IMR-90 (cell line): ENCODE measurements at places on chromosomes 4 and X. TPM values are rescaled to one million over a fixed set of nuclear protein-coding genes. Genes with fewer than 3 reads are reported as not detected.
A peak's percentile ranks its signal among the peaks of the same experiment; 100 is the strongest.

- DNase-seq = peak; percentile 93
These were observed 53.8 kb upstream of the TBC1D14 start for GRCh38 chr4:6855692-6856297.

Gene APEX2
- total RNA-seq = 3.4 and 4.2 TPM in 2 replicates

GRCh38 chrX:69027181-69028005 is 137.9 kb downstream of the PJA1 start:
- peak; percentile 93 for DNase-seq

DNA sequence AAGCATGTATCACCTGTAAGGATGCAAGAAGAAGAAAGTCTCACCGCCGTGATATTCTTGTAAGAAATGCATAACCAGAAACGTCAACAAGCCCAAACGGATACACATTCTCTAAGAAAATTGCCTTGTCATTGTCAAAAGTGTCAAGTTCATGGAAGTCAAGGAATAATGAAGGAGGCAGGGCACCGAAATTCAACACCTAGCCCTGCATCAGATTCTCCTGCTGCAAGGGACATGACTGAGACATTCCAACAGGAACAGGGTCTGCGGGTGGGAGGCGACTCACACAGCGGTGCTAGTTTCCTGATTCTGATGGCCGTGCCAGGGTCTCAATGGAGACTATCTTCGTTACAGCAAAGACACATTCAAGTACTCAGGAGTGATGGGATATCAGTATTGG is 26.7 kb downstream of the IRF2 start:
- DNase-seq = no peak

Gene CDS1
- under 0.01 TPM in 1 of 2 replicates, not detected in the other for total RNA-seq

Gene SSX1
- not detected in 2 replicates for total RNA-seq

GRCh38 chr4:16439768-16440167 is 213.5 kb upstream of the TAPT1 start:
- DNase-seq = no peak

- DNase-seq = no peak
These were observed 105.0 kb downstream of the HNRNPD start for GRCh38 chr4:82268826-82269193.

Gene PDE5A
- total RNA-seq = 567 and 770 TPM in 2 replicates

GRCh38 chrX:8455557-8455956 is 9.1 kb upstream of the VCX3B start:
- no peak for DNase-seq

- peak; percentile 82 for DNase-seq
These were observed 96.5 kb upstream of the ESX1 start for GRCh38 chrX:104351173-104351769.

DNA sequence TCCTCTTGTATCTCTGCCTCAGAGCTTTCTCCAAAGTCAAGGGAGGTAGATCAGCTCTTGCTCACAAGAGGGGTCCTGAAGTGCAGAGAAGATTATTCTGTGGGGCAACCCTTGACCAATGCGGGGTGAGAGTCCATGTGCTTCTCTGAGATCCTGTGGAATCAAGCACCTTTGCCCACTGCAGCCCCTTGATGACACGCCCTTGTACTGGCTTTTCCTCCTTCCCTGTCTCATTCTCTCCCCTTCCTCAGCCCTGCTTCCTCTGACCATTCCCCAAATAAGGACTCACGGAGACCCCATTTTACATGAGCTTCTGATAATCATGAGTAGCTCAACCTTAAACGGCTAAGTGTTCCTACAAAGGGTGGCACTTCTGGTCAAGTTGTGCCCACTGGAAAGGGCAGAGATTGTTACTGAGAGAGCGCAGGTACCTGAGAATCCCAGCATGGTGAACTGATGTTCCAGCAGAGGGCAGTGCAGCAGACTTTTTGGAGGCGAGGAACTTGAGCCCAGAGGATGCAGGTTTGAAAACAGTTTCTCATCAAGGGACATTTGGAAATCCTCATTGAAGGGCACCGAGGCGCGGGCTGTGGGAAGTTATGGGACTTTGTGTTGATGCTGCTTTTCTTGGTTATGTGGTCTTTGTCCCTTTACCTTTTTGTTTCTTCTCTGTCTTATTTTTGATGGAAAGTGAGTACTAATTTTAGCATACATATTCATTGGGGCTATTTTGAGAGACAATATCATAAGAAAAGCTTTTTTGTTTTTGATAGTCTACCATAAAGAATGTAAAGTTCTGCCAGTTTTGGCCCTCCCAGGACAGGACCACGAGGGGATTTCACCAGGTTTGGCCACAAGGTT is 201.3 kb downstream of the RBM46 start:
- DNase-seq = peak; percentile 48

DNA sequence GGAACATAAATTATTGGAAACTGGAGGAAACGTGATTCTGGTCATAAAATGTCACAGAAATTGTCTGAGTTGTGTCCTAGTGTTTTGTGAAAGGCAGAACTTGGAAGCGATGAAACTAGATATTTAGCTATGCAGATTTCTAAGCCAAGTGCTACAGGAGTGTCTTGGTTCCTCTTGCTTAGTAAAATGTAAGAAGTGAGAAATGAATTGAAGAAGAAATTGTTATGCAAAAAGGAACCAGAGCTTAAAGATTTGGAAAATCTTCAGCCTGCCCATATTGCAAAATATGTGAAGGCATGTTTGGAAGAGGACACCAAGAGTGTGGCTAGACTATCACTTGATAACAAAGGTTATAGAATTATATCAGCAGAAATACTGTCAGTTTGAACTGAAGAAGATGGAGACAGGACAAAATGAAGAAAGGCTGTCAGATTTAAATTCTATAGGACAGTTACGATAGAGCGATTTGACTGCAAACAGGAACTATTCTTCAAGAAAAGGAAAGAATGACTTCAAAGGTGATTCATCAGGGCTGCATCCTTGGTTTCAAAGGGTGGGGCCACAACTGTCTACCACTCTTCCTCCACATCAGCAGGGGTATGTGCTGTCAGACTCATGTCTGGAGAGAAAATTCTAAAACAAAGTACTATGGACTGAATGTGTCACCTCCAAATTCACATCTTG is 9.4 kb upstream of the CDS1 start:
- no peak for DNase-seq

Gene CLIC2
- total RNA-seq = under 0.01 and 0.18 TPM in 2 replicates

DNA sequence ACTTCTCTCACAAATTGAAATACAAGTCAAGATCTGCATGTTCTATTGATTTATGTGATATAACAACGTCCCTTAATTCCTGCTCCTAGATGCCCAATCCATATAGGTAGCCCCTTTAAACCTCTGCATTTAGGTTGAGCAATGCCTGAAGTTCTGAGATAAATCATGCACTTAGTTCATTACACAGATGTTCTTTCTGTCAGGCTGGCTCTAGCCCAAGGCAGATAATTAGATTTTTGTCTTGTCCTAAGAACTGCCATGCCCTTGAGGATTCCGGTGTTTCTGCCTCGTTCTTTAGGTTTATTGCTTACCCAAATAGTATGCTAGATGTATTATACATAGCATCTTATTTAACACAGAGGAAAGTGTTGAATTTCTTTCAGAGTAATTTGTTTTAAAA is 143.1 kb downstream of the TRAM1L1 start:
- no peak for DNase-seq

Gene RAB33A
- total RNA-seq = 0.83 and 1.6 TPM in 2 replicates

Gene HSFX4
- total RNA-seq = not detected in 2 replicates

GRCh38 chrX:37989304-37989703 is 17.0 kb upstream of the SYTL5 start:
- no peak for DNase-seq

GRCh38 chrX:44474410-44474809 is 68.2 kb downstream of the FUNDC1 start:
- DNase-seq = no peak
